ENCODE measurements at places on chromosomes 6 and 20.

GRCh38 chr20:33827109-33827508 lies 16.0 kb downstream of the CHMP4B start:
- no peak for DNase-seq

GRCh38 chr20:40848526-40848925 lies 159.5 kb upstream of the MAFB start:
- DNase-seq: no peak

GRCh38 chr20:1294497-1294896 lies 28.4 kb downstream of the SNPH start:
- no peak for DNase-seq

- no peak for DNase-seq
Observed at GRCh38 chr20:36541227-36541767, at the start of gene MYL9. TSS of gene MYL9 (plus strand) at chr20:36541519. CDS start at chr20:36544885, 3,366 bp downstream.

DNA sequence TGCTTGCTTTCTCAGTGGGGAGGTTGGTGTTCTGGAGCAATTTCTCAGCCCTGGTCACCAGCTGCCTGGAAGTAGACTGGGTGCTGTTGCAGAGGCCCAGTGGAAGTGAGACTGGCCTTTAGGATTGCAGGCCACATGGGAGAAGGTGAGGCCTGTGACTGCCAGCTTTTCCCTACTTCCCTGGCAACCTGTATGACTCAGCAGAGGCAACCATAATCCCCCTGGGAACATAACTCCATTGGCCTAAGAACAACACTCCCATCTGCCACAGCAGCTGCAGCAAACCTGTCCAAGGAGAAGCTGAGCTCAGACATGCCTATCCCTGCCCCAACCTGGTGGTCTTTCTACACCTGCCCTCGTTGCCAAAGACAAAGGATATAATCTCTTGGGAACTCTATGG lies 473.5 kb upstream of the SPTLC3 start:
- DNase-seq: no peak

All from activated effector memory CD4-positive, alpha-beta T cell treated with anti-CD3 and anti-CD28 coated beads, Interleukin-2, amount 50 U/mL, for 16 hours (primary cell).